ENCODE measurements at places on chromosomes 6 and 20. TPM values are rescaled to one million over a fixed set of nuclear protein-coding genes. Genes with fewer than 3 reads are reported as not detected.

The THBS2 gene
- 12.5 TPM for total RNA-seq

DNA sequence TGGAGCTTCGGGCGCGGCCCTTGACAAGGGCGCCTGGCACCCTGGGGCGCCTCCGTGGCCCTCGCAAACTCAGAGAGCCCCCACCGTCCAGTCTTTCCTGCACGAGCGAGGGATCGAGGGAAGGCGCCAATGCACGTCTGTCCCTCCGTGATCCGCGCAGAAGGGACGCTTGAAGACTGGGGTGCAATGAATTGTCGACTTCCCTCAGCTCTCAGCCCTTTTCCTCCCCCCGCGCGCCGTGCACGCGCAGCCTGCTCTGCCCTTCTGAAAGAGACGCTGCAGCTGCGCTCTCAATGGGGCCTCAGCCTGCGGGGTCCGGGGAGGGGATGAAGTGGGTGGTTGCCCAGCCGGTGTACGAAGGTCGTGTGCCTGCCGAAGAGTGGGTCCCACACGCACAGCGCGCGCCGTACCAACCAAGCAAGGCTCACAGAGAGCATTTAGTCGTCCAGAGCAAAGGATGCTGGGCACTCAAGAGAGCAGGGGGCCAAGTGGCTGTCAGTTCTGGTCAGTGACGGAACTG lies 5.5 kb upstream of the SOX4 start:
- peak; percentile 73 for DNase-seq

DNA sequence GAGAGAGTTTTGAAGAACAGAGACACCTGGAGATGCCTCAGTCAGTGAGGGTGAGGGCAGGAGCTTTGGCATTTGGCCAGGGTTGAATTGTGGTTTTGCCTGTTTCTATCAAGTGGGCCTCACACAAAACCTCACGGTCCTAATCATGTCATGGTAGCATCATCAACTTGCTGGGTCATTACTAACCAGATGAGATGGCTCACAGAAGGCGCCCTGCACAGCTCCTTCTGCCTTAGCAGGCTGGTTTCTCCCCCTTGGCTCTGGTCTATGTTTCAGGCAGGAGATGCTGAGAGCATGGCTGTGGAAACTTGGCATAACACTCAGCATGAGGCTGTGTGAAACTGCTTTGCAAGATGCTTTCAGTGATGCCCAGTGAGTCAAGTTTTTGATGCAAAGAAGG lies 99.3 kb downstream of the LRRC1 start:
- DNase-seq, result peak; percentile 58

DNA sequence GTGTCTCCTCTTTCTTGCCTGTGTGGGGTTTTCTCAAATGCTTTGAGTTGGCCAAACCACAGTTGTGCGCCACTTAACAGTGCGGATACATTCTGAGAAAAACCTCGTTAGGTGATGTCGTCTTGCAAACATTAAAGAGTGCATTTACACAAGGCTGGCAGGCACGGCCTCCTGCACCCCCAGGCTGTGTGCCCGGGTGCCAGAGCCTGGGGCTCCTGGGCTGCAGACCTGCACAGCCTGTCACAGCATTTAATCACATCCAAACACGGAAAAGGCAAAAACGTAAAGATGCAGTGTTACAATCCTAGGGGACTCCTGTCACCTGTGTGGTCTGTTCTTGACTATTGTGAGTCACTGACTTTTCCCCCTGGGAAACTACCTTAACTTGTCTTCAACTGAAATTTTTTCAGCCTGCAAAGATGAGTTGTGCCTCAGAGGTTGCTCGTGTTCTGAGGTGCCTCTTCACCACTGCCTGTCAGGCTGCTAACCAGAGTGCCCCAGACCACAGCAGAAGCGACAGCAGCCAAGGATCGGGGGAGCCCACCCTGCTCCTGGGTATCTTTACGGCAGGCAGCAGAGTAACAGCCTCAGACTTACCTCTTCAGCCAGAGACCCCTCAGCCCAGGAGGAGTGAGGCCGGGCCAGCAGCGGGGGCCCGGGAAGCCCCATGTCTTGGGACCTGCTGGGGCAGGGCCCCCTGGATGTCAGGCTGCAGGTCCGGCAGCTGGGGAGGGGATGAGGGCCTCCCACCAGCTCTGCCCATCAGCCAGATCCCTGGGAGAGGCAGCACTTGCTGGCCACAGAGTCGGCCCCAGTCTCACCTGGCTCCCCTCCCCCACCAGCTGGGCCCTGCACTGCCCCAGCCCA lies 683 bp upstream of the C20orf204 start:
- no peak for DNase-seq

DNA sequence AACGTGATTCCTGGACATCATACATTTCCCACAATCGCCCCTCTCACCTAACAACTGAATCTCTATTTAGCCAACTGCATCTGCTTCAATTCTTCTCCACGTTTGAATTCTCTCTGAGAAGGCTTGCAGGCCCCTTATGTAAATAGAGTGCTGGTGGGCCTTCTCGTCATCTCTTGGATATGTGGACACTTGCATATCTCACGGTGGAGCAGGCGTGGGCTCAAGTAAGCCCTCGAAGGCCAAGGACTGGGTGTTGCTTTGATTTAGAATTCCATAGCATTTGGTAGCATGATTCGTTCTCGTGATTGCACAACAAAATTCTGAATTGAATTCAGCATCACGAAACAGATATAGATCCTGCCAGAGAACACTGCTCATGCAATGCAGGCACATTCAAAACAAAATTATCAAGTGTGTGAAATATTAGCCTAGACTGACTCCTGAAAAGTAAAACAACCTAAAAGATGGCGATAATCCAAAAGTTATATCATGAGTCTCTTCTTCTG lies 613.6 kb downstream of the TFAP2A start:
- DNase-seq, result no peak
